ENCODE measurements at places on chromosomes 12 and 14.

- DNase-seq, result no peak
Observed at GRCh38 chr14:105980224-105980623, 453.8 kb downstream of the TMEM121 start.

DNA sequence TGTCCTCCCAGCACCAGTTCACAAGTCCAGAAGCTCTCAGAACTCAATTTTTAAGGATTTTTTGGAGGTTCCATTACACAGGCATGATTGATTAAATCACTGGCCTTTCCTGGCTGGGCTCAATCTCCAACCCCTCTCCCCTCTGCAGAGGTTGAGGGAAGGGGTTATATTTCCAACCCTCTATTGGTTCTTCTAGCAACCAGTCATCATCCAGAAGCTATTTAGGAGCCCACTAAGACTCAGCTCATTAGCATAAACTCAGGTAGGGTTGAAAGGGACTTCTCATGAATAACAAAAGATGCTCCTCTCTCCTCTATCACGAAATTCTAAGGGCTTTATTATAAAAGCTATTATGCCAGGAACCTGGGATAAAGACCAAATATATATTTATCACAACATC is 41.5 kb downstream of the SPPL3 start:
- DNase-seq, result no peak

DNA sequence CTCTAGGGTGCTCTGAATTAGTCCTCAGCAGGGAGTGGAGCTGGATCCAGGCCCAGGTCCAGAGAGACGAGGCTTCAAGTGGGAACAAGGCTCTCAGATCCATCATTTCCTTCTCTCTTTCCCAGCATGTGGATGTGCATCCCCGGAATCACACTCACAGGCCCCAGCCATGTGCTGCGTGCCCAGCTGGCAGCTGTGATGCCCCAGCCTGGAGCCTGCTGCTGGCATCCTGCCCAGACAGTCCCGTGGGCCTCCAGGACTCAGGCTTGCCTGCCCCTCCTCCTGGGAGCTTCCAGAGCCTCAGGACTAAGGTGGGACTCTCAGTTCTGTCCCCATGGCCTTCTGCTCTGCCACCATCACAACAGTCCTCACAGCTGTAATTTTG is 6.2 kb upstream of the KRT84 start:
- DNase-seq, result no peak

- DNase-seq, result no peak
Observed at GRCh38 chr14:33163109-33163508, 224.4 kb downstream of the NPAS3 start.

DNA sequence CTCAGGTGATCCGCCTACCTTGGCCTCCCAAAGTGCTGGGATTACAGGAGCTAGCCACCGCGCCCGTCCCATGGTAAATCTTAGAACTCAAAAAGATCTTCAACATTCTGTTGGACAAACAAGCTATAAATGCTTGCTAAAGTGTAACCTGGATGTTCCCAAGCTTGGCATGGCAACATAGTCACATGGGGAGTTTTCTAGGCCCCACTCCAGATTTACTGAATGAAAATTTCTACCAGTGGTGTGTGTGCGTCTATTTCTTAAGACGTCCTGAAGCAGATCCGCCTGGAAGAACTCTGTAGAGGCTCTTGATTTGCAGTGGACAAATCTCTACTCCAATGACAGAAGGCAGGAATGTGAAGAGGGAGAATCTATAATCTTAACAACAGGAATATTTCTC is 59.9 kb downstream of the ZFYVE21 start:
- DNase-seq, result peak; percentile 90

DNA sequence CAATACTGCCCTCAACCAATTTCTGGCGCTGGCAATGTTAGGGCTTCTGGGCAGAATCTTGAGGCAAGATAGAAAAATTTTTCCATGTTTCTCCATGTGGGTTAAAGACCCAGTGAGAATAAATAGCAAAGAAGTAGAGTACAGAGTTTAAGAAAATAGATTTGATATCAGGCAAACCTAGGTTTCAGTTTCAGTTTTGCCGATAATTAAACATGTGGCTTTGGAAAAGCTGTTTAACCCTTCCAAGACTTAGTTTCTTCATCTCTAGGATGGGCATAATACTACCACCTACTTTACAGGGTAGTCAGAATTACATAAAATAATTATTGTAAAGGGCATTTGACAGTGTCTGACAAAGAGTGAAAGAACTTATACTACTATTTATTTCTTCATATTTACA is 360.4 kb downstream of the PCNX1 start:
- no peak for DNase-seq

DNA sequence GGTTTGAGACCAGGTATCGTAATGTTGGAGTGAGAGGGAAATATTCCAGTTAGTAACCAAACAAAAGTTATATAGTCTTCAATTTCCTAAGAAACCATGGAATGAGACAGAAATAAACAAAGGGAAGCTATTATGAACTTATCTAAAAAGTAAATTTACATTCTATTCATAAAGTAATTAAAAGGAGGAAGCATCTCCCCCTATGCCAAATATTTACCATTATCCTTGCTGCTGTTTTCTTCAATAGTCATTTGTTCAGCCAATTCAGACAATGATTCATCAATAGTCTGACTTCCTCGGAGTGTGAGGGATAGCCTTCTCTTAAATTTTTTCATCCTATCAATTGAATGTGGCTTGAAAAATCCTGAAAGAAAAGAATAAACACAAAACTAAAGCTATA is 65.7 kb downstream of the CDK17 start:
- DNase-seq, result no peak

GRCh38 chr14:25945746-25946145 is 652.1 kb downstream of the NOVA1 start:
- DNase-seq, result peak; percentile 56

DNA sequence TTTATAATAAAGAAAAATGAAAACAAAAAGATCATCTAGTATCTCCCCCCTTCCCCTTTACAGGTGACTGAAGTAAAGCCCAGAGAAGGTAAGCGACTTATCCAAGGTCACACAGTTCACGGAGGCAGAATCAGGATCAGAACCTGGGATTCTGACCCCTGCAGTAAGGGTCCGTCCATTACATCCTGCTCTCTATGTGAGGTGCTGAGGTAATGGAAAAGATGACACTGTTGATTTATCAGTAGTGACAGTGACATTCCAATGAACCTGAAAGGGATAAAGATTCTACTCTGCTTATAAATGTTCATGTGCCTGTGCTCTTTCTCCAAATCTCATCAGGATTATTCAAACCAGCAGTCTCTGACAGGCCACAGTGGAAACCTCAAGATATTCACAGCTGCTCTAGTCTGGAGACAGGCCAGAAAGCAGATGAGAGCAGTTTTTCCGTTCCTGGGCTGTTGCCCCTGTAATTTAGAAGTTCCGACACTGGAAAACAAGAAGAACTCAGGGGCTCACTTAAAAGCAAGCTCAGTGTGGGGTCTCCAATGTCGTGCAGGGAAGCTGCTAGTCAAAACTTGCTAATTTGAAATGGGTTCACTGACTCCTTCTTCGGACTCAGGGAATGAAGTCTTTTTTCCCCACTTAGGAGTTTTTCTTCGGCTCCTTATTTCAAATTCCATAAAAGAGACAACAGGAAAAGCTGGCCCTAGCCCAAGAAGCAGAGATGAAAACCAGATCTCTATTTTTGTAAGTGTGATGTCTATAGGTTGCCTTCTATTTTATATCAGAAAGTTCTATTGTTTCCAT is 131.8 kb upstream of the EEA1 start:
- no peak for DNase-seq

DNA sequence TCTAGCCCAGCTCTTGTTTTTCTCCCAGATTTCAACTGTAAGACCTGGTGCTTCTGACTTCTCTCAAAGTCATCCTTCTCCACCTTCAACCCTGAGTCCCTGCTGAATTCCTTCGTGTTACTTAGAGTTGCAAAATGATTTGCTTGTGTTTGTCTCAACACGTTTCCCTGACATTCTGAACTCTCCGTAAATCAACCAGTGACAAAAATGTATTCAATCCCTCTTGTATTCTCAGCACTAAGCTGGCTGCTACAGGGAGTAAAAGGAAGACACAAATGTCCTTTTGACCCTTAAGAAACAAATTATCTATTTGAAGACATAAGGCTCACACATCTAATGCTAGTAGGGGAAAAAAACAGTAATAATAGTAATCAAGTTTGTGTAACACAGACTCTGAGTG is 514.0 kb upstream of the TMPO start:
- no peak for DNase-seq

GRCh38 chr12:20142316-20142715 is 226.0 kb upstream of the PDE3A start:
- no peak for DNase-seq

DNA sequence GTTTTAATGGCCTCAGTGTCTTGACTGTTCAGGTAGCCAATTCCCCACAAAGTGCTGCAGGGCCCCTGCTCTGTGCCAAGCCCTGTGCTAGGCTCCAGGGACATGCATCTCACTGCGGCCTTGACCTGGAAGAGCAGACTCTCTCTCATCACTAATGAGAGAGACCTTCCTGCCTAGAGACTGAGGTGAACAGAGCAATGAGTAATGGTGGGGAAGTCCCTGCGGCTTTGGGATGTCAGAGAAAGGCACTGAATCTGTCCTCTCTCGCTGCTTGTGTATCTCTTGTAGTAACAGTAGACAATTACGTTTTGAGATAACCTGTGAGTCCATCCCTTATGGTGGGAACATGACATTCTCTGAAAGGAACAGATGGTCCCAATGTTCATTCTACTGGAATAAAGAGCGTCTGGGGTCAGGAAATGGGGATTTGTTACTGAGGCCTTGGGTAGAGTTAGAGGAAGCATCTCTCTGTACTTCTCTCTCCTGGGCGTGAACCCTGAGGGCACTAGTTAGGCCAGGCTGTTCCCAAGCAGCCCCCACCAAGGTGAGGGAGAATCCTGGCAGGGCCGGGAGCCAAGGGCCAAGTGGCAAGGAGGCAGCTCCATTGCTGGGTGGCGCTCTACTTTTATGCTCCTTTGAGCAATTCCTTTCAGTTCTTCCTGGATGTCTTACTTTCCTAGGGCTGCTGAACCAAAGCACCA is 13.5 kb downstream of the NFATC4 start:
- no peak for DNase-seq

DNA sequence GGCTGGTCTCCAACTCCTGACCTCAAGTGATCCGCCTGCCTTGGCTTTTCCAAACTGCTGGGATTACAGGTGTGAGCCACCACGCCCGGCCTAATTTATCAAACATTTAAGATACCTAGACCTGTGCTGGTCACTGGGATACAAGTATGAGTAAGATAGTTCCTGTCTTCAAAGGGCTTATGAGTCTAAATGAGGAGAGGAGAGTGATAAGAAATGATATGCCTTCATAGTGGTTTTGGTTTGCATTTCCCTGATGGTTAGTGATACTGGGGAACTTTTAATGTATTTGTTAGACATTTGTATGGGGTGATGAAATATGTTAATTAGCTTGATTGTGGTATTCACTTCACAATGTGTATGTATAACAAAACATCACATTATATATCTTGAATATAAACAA is 21.2 kb downstream of the TMED10 start:
- DNase-seq, result no peak

GRCh38 chr12:92539976-92540781 is 162.6 kb upstream of the PLEKHG7 start:
- no peak for DNase-seq

DNA sequence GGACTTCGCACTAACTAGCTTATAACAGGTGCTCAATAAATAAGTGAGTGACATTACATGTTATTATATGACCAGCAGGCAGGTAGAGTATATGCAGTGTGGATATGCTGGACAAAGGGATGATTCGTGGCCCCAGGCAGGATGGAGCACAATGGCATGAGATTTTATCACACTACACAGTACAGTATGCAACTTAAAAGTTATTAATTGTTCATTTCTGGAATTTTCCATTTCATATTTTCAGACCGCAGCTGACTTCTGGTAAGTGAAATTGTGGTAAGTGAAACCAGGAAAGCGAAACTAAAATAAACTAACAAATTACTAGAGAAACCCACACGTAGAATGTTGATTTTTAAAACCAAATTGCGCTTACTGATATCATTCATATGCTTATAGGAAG is 3.3 kb downstream of the PARP11 start:
- no peak for DNase-seq

GRCh38 chr12:124210991-124211577 is 83.8 kb upstream of the RFLNA start:
- no peak for DNase-seq

DNA sequence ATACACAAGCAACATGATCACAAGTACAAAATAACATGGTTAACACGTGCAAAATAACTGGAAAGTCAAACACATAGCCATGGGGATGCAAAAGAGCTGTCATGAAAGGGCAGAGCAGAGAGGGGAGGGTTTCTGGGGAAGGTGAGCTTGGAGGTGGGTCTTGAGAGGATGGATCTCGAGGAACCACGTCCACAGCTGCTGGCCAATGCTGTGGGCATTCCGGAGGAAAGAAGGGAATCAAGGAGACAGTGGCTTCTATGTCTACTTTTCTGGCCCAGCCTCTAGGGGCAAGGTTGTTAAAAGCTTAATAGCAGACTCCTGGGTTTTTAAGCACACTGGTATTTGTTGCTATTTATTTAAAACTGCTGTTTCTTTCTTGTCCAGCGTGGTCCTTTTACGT is 8.4 kb upstream of the MYH7 start:
- no peak for DNase-seq

DNA sequence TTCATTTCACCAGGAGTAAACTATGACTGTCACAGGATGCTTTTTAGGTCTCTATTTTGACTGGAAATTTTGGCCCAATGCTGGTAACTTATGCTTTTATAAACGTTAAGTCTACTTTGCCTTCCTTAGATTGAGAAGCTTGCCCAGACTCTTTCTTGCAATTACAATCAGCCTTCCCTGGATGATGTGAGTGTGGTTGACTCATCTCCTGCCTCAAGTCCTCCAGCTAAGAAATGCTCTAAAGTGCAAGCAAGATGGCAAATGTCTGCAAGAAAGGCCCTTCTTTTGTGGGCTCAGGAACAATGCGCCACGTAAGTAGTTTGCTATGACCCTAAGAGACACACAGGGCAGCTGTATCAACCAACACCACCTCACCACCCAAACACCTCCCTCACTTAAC is 96.9 kb downstream of the SYNE2 start:
- no peak for DNase-seq

GRCh38 chr14:100476012-100476822 is 111.0 kb downstream of the BEGAIN start:
- DNase-seq, result no peak

- no peak for DNase-seq
Observed at GRCh38 chr12:50806176-50806575, 36.5 kb upstream of the TMPRSS12 start.
